Testis (tissue), 5 donors: ENCODE measurements at places on chromosomes 2 and 18. TPM values are rescaled to one million over a fixed set of nuclear protein-coding genes. Genes with fewer than 3 reads are reported as not detected.
A peak's percentile ranks its signal among the peaks of the same experiment; 100 is the strongest.

Gene GNAL
- total RNA-seq, result 12.8 TPM

- no peak for DNase-seq
Observed at GRCh38 chr18:56358608-56359280, 279.6 kb downstream of the TXNL1 start.

DNA sequence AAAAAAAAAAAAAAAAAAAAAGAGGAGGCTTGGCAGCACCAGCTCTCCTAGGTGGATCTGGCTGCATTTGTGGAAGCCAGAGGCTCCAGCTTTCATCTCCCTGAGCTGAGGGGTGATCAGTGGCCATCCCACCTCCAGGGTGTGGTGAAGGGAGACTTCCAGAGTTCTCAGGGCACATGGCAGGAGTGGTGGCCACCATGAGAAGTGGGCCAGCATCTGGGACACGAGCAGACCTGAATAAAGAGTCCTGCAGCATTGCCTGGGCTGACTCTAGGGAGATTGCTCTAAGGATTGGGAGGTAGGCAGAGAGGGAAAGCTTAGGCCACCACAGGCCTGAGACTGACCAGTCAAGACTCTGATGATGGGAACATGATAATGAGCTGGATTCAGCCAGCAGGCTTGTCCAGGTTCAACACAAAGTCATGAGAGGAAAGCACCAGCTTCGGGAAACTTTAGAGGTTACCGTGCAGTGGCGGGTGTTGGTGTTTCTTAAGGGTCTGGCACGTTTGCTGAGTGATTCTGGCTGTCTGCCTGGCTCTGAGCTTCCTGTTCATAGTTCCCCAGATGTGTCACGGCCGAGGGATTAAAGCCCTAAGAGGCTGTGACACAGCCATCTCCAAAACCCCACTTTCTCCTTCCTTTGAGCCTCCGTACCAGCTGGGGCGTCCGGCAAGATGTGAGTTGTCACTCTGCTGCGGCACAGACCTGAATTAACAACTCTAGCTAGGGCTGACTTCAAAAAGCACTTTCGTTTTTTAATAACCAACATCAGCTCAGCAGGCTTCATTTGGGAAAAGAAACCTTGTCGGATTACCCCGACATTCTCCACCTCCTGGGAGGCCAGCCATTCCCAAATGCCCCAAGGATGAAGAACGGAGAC is 38.3 kb upstream of the IL1R1 start:
- peak; percentile 50 for DNase-seq

- no peak for DNase-seq
Observed at GRCh38 chr18:36634573-36635216, 194.1 kb downstream of the TPGS2 start.

DNA sequence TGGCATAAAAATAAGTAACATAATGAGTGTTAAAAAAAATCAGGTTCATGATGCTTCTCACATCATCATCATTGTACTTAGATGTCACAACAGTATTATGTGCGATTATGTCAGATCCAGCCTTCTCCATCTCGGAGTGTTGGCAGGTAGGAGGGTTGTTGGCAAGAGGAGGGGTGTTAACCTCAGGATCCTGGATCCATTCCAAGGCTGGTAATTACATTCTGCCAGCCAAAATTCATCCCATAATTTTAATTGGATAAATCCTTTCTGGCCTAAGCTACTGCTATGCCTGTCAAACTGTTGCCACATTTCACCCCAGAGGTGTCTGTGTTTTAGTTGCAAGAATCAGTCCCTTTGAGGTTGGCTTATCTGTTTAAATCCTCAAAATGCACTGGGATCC is 891 bp upstream of the FTCDNL1 start:
- no peak for DNase-seq

Gene THOC1
- 79.7 TPM for total RNA-seq

GRCh38 chr18:3924455-3924854 is 474.5 kb downstream of the TGIF1 start:
- no peak for DNase-seq

Gene TTR
- total RNA-seq, result 1.1 TPM

Gene NDC80
- total RNA-seq, result 8.4 TPM

Gene NT5C1B
- 18.0 TPM for total RNA-seq

GRCh38 chr2:218422403-218423086 is 3.6 kb downstream of the VIL1 start:
- no peak for DNase-seq

Gene WDR43
- 58.2 TPM for total RNA-seq

DNA sequence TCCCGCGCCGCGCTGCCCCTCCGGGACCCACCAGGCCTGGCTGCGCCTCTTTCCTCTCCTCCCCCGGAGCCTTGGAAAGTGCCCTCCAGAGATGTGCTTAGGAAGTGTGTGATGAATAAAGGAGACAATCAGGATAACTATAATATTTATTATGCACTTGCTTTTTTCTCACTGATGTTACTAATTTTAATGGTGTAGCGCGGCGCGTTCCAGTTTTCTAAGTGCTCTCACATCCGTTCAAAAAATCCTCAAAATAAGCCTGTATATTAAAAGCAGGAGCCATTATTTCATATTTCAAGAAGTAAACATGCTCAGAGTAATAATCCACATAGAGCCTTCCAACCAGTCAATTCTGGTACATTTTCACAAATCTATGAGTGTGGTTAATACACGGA is 941 bp upstream of the MPPE1 start:
- DNase-seq, result no peak

GRCh38 chr18:74645679-74646078 is 48.0 kb downstream of the ZNF407 start:
- no peak for DNase-seq

Gene NLRC4
- total RNA-seq, result 0.43 TPM

Gene ANKRD36C
- 360 TPM for total RNA-seq

Gene VIL1
- total RNA-seq, result 0.71 TPM

DNA sequence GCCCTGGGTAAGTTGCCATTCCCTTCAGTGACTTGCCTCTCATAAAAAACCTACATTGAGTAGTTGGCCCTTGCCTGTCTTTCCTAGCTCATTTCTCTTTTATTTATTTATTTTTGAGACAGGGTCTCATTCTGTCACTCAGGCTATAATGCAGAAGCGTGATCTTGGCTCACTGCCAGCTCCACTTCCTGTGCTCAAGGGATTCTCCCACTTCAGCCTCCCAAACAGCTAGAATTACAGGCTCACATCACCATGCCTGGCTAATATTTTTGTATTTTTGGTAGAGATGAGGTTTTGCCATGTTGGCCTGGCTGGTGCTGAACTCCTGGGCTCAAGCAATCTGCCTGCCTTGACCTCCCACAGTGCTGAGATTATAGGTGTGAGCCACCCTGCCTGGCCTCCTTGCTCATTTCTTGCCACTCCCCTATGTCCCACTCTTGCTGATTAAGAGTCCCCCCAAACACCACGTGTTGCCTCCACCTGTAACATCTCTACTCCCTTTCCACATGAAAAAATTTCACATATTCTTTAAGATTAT is 12.6 kb downstream of the EVA1A start:
- DNase-seq, result no peak

Gene EFHD1
- total RNA-seq, result 22.9 TPM
